Mucosa of descending colon (tissue), 3 donors: ENCODE measurements at places on chromosomes 11 and 22.

DNA sequence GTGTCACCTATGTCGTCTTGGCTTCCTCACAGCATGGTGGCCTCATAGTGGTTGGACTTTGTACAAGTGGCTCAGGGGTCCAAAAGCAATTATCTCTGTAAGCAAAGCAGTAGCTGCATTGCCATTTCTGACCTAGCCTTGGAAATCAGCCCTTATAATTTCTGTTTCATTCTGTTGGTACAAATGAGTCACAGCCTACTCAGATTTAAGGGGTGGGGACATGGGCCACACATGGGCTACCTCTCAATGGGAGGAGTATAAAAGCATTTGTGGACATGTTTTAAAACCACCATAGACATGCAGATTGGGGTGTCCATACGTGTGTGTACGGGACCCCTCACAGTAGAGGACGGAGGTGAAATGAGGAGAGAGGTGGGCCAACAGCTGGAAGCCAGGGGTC lies 41.6 kb downstream of the CHRDL2 start:
- DNase-seq, result no peak

GRCh38 chr11:126431401-126432064 lies 76.0 kb downstream of the ST3GAL4 start:
- peak; percentile 88 for DNase-seq

GRCh38 chr11:131038597-131038996 lies 122.3 kb upstream of the SNX19 start:
- DNase-seq, result no peak

DNA sequence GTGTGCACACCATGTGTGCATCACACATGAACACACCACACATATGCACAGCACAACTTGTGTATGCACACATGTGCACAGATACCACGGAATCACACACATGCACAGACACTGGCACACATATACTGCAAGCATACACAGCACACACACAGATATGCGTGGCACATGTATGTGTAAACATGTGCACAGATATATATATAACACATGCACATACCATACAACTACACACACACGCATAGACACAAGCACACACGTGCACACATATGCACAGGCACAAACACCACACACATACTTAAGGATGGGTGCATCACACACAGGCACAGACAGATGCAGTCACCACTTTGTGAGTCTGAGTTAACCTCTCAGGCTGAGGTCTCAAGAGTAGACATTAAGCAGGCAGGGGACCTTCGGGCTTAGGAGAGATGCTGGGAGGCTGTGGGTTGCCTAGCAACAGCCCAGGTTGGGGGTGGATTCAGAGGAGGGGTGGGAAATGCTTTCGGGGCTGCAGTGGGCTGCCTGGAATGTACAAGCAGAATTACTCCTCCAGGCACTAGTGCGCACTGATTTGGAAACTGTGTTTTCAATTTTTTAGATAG lies 82.9 kb downstream of the MYO18B start:
- DNase-seq, result no peak

DNA sequence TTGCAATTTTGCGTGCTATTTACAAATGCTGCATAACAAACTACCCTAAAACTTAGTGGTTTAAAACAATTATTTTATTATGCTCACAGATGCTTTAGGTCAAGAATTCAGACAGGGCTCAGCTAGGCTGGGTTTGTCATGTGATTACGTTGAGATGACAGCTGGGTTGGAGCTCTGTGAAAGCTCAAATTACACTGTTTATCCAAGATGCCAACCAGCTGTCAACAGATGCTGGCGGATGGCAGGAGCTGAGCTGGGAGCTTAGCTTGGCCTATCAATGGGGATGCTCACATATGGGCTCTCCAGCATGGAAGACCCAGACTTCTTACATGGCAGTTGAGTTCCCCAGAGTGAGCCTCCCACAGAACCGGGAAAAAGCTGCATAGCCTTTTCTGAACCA lies 62.7 kb downstream of the STK33 start:
- no peak for DNase-seq

DNA sequence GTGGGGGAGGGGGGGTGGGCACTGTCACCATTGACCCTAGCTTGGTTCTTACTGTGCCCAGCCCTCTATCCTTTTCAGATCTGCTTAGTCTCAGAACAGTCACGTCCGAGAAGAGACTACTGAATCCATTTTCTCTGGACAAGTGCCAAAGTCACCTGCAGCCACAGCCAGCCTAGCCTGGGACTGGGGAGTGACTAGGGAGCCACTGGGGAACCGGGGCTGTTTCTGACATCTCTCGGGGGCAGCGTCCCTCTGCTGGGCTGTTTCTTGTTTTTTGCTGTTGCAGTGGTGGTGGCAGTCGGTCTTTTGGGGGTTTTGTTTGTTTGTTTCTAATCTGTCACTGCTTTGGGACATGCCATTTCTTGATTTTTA lies 8.7 kb downstream of the SLC37A2 start:
- DNase-seq, result no peak

DNA sequence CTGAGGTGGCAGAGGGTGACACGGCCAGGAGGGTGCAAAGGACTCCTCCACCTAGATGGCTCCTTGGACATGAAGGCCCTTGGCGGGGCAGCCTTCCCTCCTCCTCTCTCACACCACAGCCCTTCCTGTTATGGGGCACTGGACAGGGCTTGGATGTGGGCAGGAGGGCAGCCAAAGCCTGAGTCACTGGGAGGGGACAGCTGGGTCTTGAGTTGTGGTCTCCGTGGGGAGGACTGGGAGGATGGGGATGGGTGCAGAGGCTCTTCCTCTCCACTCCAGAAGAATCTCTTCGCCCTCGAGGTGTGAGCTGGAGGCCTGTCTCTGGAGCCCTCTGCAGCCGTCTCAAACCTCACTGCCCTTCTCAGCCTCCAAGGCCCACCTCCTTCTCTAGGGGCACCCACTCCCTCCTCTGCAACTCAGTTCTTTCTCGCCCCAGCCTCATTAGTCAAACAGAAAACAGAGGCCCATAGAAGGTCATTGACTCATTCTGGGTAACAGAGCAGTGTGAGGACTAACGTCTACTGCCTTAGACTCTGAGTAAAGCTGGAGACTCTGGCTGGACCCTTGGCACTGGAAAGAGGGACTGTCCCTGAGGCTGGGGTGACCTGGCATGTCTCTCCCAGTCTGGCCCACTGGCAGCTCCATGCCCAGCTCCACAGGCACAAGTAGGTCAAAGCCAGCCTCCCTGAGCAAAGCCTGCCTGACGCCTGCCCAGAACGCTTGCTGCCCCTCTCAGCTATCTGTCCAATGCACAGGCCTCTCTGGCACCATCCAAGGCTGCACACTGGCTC lies 47.5 kb upstream of the CDON start:
- DNase-seq, result no peak

DNA sequence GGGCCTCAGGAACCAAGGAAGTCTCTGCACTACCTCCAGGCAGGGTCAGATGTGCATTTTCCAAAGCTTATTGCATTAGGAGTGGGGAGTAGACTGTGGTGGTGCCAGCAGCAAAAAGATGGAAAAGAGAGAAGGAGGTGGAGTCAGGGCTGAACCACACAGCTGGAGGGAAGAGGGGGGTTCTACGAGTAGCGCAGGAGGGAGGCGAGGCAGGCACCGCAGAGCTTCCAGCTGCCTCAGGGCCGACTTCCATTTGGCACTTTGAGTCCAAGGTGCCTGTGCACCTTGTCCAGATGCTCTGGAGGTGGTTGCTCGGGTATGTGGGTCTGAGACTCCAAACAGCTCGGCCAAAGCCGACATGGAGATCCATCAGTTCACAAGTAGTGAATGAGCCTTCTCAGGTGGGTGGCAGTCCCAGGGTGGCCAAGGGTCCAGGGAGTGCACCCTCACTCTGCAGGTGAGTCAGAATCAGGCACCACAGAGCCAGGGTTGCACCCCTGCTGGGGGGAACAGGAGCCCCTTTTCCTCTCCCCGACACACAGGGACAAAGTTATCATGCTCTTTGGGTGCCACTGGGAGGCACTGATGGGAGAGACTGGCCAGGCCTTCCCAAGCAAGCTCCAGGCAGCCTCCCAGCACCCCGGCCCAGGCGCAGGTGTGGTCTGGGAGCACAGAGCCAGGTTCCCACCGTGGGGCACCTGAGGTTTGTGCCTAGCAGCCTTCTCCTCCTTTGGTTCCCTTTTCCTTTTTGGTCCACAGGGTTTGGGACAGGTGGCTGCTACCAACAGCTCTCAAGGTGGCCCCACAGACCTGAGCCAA lies 30.2 kb downstream of the GGT5 start:
- DNase-seq, result no peak

- DNase-seq, result no peak
These were observed 26.9 kb upstream of the TENM4 start for GRCh38 chr11:79467761-79468160.

DNA sequence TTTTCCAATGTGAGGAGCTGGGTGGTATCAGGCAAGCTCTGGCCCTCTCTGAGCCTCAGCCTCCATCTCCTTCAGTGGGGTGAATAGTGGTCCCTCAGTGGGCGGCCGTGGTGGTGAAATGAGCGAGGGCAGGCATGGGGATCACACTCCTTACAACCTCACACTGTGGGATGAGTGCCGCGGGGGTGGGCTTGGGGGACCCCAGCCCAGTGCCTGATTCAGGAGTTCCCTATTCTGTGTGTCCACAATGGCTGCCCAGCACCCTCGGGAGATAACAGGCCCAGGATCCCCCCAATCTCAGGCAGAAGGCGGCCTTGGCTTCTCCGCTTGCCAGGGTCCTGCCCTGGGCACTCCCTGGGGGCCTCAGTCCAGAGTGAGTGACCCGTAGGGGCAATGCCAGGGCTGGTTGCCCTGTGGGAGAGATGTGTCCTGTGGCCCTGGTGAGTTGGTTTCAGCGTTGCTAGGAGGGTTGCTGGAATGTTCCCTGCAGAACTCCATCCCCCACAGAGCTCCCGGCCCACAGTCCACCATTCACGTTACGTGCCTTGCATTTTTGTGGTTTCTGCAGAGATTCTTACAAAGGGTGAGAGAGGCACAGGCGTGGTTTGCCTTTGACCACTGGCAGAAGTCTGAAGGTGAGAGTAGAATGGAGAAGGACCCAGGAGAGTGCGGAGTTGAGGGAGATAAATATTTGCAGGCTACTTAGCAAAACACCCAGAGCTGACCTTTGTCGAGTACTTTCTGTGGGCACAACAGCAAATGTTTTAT lies 2.9 kb downstream of the ALDH3B1 start:
- no peak for DNase-seq

- no peak for DNase-seq
These were observed 50.7 kb upstream of the ANO1 start for GRCh38 chr11:70027451-70027850.

DNA sequence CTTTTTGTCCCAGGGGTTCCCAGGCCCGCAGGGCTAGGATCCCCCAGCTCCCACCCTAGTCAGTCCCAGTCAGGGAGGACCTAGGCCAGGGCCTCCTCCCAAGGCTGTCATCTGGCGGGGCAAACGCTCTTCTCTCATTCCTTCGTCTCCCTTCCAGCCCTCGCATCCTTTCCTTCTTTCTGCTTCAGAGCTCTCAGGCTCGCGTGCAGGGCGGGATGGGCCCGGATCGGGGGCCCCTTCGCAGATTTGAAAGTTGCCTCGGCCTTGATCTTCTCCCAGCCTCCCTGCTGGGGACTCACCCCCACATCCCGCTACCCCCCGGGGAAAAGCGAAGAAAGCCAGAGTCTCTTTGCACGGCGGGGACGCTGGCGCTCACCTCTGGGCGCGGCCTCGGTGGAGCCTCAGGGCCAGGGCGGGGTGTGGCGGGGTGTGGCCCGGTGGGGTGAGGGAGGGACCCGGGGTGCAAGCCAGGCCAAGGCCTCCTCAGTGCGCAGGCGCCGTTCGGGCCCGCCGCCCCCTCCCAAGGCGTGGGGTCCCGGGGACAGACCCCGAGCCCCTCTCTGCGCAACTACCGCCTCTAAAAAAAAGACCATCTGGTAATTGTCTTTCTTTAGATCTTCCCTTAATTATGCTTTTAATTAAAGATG lies 14.8 kb upstream of the PAX6 start:
- DNase-seq, result no peak

GRCh38 chr11:41458641-41459040 lies 811 bp downstream of the LRRC4C start:
- DNase-seq, result no peak

- DNase-seq, result no peak
These were observed 224.5 kb downstream of the ADAMTS15 start for GRCh38 chr11:130672911-130673310.

DNA sequence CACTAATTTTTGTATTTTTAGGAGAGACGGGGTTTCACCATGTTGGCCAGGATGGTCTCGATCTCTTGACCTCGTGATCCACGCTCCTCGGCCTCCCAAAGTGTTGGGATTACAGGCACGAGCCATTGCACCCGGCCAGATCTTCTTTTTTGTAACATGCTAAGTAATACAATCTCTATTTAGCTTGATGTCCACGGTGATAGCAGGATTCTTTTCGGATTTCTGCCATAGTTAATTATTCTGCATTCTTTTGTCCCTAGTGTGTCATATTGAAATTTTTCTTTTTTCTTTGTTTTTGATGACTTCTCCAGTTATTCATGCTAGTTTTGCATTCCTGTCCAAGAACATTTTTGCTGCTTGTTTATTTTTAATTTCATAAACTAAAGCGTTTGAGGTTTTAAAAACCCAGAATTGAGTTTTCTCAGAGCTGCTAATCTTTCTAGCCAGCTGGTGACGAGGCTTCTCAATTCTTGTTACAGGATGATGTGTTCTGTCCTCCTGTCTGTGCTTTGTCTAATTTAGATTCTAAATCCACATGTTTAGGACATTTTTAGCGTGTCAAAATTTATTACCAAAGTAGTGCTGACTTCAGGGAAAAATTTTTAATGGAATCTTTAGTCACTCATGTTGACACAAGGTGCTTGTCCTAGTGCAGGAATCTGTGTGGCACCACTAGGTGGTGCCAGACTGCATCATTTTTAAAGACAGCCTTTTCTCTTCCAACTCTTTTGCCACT lies 21.8 kb downstream of the NF2 start:
- DNase-seq, result no peak

DNA sequence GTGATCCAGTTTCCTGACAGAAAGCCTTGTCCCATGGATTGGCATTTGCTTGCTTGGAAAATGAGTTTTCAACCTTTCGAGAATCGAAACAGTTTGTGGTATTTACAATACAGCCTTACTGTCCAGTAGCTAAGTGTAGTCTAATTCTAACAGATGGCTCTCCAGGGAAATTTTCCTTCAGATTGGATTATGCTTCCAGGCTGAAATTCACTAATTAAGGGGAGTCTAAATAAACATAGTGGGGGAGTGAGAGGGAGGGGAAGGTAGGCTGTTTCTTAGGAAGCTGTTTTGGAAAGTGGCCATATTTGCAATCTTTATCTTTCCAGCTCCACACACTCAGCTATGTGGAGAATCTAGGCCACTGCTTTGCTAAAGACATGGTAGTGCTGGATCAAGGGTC lies 81.3 kb downstream of the SYT9 start:
- no peak for DNase-seq

GRCh38 chr11:72741429-72741833 lies 10.8 kb downstream of the ARAP1 start:
- DNase-seq, result no peak

- DNase-seq, result peak; percentile 87
These were observed 705 bp downstream of the UNC93B1 start for GRCh38 chr11:68002938-68003845.

DNA sequence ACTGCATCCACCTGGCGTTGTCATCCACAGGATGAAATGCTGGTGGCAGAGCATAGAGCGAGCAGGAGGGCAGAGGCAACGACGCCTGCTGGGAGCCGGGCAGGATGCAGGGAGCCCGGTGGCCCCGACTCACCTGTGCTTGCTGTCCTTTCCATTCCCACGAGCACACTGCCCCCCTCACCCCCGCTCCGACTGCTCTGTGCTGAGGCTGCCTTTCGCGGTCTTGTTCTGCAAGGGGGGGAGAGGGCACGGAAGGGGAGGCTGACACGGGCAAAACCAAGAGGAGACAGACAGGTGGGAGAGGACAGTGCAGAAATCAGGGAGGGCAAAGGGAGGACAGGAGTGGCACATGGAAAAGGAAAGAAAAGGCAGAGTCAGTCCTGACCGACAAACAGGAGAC lies 37.9 kb upstream of the CYP2D6 start:
- no peak for DNase-seq
